Endodermal cell (in vitro differentiated cells): ENCODE measurements at places on chromosomes 6 and 20. TPM values are rescaled to one million over a fixed set of nuclear protein-coding genes. Genes with fewer than 3 reads are reported as not detected.
A peak's percentile ranks its signal among the peaks of the same experiment; 100 is the strongest.

The DCDC2 gene
- 0.36 to 0.49 TPM (median 0.47 TPM) in 3 replicates for total RNA-seq

The WFDC10B gene
- not detected in 3 replicates for total RNA-seq

The BPI gene
- not detected in 3 replicates for total RNA-seq

The PCK1 gene
- total RNA-seq = not detected in 3 replicates

The TREM2 gene
- not detected in 3 replicates for total RNA-seq

The IRF4 gene
- total RNA-seq = 0.18 TPM in 1 of 2 replicates, not detected in the other

The CPNE5 gene
- 0.29 to 0.54 TPM (median 0.42 TPM) in 3 replicates for total RNA-seq

The OR2B6 gene
- not detected in 2 replicates for total RNA-seq

The CEP85L gene
- 8.1 to 10.2 TPM (median 8.8 TPM) in 3 replicates for total RNA-seq

The NCOA7 gene
- 7.9 and 11.4 TPM in 2 replicates for total RNA-seq

DNA sequence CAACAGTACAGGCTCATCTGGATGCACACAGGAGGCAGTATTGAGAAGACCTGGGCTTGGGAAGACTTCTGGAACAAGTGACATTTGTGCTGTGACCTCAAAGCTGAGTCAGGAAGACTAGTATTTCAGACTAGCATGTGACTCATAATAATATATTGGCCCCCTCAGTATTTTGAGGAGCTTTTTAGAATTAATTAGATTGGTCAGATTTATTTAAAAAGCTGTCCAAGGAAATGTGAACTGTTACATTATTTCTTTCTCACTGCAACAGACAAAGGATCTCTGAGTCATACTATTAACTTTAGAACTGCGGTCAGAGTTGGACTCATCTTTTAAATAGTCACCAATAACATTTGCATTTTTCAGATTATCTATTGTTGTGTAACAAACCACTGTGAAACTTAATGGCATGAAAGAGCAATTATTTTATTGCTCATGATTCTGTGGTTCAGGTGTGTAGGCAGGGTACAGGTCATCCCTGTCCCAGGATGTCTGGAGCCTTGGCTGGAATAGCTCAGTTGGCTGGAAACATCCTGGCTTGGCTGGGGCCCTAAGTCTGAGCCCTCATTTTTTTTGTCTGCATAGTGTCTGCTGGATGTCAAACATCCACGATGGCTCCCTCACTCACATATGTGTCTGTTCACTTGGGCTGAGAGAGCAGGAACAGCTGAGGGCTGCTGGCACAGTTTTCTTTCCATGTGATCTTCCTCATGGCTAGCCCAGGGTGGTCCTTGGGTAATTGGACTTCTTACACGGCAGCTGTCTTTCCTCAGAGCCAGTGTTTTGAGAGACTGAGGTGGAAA is 46.9 kb downstream of the MAP3K4 start:
- no peak for DNase-seq

DNA sequence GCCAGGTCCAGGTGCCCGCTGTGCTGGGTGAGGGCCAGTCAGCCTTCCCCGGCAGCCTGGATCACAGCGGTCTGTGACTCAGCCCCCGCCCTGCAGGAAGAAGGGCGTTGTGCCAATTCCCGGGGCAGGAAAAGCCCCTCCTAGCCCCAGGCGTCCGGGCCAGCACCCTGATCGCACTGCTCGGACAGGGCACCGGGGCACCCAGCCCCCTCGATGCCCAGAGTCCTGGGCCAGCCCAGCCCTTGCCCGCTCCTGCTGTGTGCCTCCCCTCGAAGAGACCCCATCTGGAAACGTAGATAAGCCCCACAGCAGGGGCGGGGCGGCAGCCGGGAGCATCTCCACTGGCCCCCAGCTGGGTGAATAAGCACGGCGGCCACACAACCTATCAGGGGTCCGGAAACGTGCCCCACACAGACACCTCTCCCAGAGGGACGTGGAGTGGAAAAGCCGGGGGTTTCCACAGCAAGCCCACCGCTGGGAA is 9.9 kb downstream of the LAMA5 start:
- no peak for DNase-seq

- DNase-seq = no peak
Measured at GRCh38 chr20:6784210-6784631, 16.7 kb downstream of the BMP2 start.

- no peak for DNase-seq
Measured at GRCh38 chr20:10922941-10923340, 249.1 kb upstream of the JAG1 start.

DNA sequence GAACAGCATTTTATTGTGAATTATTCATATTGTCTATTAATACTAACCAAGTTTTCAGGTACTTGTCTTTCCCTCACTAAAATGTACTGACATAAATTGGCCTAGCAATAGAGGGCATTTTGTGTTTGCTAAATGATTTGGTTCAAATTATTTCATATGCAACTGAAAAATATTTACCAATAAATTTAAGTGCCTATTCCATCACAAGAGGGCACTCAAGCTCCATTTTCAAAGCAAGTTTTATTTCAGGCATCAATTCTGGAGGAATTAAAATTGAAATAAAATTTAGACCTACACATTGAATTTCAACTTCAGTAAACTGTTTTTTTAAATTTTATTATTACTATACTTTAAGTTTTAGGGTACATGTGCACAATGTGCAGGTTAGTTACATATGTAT is 114.3 kb upstream of the SYNCRIP start:
- no peak for DNase-seq

DNA sequence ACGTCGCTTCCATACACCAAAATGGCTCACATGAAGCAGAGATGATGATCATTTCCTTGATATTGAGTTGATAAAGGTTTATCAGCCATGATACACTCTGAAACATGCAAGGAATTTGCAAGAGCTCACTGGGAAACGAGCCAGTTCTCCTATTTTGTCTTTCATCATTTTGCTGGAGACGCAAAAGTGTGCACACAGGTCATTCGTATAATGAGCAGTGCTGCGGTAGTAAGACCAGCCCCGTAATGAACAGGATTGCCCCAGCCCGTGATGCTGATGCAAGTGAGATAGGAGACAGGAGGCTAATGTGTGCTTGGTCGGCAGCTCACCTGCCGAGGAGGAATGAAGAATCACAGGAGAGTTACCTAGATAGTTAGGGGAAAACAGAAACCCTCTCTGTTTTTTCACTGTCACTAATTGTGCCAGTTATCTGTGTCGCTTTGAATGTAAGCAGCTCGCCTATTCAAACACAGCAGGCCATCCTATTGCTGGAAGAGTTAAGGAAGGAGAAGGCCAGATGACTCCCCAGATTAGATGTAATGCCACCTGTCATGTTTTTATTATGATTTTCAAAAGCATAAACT is 391.8 kb downstream of the SAMD5 start:
- DNase-seq = peak; percentile 61

DNA sequence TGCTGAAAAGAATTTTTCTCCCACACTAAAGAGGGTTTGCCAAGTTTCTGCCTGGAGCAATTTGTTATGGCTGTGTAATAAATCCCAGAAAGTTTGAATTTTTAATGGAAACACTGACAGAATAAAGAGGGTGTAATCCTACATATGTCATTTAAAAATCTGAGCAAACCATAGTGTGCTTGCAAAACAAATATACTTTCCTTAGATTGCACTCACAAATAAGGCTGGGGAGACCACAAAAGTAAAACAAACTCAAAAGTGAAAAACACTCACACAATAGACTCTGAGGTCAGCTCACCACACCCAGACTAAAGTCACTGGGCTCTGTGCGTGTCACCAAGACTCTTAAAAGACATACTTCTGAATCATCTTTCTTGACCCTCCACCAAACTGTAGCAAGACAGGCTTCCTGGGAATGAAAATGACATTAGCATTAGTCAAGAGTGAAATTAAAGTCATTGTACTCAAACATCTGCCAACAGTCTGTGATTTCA is 4.8 kb upstream of the ATXN1 start:
- DNase-seq = no peak

GRCh38 chr6:73388800-73389512 is 5.7 kb upstream of the DDX43 start:
- peak; percentile 94 for DNase-seq

DNA sequence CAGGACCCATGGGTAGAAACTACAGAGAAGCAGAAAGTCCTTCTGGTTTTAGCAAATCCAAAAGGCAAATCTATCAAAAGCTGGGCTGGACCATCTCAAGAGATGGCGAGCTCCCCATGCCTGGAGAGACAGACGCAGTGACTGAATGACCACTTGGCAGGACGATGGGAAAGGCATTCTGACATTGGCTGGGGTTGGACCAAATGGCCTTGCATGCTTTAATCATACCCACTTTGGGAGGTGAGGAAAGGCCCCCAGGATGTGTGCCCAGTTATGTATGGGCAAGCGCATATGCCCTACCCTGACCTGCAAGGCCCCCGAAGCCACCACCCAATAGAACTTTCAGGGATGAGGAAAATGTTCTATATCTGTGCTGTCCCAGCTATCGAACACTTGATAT is 45.1 kb downstream of the JPH2 start:
- DNase-seq = no peak

- no peak for DNase-seq
Measured at GRCh38 chr6:729606-730320, 36.8 kb upstream of the EXOC2 start.

- no peak for DNase-seq
Measured at GRCh38 chr6:3579652-3580175, 122.9 kb upstream of the SLC22A23 start.

DNA sequence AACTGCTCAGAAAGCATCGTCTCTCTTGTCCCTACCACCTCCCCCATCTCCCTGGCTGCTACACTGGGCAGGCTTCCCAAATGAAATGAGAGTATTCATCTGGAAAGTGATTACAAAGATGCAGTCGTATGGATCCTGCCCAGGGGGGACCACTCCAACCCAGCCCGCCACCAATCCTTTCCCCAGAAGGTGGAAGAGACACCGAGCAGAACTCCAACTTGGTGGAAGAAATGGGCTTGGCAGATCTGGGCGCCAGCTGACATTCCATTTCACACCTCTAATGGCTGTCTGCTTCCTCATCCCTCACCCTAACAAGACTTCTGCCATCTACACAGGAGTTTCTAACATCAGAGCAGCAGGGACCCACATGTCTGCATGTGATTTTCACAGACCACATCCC is 12.7 kb downstream of the PKHD1 start:
- no peak for DNase-seq

DNA sequence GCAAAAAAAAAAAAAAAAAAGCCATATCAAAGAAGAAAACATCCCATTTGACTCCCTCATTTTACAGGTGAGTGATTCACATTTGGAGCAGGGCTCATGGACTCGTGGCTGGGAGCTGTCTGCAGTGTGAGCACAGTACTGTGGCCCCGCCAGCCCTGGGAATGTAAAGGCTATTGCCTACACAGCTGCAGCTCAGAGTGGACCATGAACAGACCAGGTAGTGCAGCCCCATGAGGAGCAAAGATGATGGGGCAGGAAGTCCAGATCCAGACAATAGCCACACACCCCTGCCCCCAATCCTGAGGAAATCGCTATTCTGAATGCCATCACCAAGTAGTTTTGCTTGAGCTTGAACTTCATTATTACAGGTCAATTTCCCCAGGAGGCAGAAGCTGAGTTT is 55.4 kb downstream of the LINC00237 start:
- DNase-seq = no peak

- no peak for DNase-seq
Measured at GRCh38 chr6:107658920-107659865, 164.9 kb downstream of the SCML4 start.

DNA sequence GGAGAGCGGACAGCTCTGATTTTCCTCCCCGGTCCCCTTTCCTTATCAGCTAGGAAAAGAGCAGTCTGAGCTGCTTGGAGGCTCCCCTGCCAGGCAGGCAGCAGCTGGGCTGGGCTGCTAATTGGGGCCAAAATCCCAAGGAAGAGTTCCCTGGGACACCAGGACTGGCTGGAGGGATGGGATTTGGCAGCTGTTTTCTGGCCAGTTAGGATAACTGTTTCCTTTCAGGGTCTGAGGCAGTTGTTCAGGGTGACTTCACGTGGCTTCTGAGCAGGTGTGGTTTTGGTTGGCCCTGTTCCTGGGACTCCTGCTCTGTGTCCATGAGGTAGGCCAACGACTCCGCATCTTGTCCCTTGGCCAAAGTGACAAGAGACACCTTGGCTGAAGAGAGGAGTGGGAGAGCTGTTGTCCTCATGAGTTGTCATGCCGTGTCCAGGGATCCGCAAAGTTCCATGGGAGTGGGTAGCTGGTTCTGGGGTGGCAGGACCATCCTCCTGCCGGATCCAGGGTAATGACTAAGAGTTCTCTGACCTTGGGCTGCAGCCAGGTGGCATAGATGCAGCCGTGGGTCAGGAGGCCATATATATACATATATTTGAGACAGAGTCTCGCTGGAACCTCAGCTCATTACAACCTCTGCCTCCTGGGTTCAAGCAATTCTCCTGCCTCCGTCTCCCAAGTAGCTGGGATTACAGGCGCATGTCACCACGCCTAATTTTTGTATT is 21.2 kb downstream of the MRPS18A start:
- DNase-seq = no peak

DNA sequence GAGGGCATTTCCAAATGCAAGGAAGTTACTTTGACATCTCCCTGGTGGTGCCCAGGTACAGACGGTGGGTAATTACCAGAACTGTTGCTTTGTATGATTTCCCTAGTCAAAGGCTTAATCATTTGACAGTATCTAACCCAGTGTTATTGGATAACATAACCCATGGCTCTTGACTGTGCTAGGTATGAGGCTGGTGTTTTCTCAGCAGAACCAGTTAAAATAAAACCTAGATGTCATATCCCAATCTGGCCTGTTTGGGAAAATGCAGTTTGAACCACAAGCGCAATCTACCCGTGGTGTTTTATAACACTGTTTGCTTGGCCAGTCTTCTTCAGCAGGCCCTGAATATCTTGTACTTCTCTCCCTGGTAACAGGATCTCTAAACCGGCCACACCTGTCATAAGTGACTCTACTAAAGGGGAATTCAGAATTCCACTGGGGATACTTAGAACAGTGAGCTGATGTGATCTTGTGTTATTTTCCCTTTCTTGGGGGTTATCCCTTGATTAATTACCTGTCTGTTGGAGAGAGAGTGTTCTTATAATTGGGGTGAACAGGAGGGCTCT is 32.8 kb downstream of the PPP1R14C start:
- DNase-seq = no peak

DNA sequence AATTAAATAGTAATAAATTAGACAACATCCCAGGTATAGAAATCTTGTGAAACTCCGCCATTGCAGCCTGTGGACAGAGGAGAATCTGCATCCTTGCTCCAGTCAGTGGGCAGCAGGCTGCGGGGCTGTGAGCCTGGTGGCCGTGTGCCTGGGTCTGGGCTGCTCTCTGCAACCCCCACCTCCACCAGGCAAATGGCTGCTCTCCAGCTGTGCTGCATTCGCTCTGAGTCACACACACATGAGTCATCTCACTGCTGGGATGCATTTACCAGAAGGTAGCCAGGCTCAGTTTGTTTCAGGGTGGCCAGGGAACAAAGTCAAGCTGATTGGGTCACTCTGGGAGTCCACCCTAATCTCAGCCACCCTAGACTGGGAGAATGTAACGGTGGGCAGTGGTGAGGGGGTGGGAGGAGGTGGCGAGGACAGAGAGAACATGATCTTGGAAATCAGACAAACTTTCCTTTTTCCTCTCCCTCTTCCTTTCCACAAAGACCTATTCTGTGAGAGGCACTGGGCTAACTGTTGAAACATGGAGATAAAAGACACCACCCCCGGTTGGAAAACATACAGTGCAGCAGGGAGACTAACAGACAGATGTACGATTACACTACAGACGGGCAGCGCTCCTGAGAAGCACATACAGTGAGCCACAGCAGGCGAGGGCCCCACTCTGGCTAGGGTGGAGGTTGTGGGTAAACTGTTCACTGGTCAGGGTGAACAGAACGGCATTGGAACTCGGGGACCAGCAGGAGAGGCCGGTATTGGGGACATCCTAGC is 59.2 kb downstream of the TRAM2 start:
- DNase-seq = peak; percentile 94
